Subcutaneous preadipocyte (primary cell): ENCODE measurements at places on chromosomes 3 and 15. TPM values are rescaled to one million over a fixed set of nuclear protein-coding genes. Genes with fewer than 3 reads are reported as not detected.

Gene CAMK1
- 28.0 and 29.8 TPM in 2 replicates for total RNA-seq

Gene ACTRT3
- 2.2 and 3.5 TPM in 2 replicates for total RNA-seq

Gene AHSG
- not detected in 2 replicates for total RNA-seq

Gene TMEM212
- not detected in 2 replicates for total RNA-seq

Gene WDR6
- total RNA-seq: 58.4 and 62.4 TPM in 2 replicates

Gene ATP13A5
- not detected in 2 replicates for total RNA-seq

Gene FANCI
- 22.8 and 43.8 TPM in 2 replicates for total RNA-seq
